ENCODE measurements at places on chromosomes 16 and 17.
A peak's percentile ranks its signal among the peaks of the same experiment; 100 is the strongest.

DNA sequence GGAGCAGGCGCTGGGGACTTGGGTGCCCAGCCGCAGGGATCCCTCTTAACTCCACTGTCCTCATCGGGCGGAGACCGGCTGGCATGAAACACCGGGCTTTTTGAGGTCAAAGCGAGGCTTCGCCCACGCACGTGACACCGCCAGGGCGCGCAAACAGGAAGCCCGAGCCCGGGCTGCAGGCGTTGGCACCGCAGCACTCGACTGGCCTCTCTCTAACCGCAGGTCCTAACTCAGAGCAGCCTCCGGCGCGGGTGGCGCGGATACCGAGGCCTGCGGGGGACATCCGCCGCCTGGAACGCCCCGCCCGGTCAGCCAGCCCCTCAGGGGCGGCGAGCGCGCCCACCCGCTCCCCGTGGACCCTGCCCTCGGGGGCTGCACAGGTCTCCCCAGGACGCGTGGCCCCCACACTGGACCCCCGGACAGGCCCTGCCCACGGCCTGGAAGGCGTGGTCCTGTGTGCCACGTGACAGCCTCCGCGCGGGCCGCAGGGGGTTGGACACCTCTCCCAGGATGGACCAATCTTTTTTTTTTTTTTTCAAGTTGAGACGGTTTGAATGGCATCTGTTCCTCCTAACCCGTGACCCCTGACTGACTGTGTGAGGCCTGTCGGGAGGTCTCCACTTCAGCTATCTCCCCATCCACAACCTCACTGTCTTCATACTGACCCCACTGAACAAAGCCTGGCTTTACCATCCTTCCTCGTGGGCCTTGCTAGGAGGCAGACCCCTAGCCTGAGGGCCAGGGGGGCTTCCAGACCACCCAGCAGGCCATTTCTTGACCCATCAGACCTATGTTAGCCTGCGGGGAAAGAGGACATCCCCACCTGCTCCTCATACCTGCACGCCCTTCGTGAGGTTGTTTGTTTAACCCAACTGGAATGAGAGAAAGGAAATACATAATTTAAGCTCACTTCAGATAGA, 8.4 kb upstream of the SLC47A2 start:
- no peak for ATAC-seq

DNA sequence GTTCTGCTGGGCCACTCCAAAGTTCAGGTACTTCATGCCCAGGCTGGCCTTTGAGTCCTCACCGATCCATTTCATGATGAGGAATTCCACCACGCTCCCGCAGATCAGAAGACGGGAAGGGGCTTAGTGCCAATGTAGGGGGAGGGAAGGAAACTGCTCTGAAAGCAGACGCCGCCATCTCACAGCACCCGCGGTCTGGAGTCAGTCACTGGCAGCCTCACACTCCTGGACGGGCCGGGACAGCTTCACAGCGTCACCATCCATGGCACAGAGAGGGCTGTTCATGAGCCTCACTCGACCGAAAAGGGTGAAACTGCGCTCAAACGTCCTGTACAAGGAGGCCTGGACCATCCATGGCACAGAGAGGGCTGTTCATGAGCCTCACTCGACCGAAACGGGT, 62.0 kb downstream of the RPH3AL start:
- no peak for ATAC-seq

- peak; percentile 84 for ATAC-seq
Observed at GRCh38 chr17:50117202-50118051, 12.5 kb downstream of the SAMD14 start.

GRCh38 chr17:79543531-79543930, 67.3 kb downstream of the RBFOX3 start:
- ATAC-seq: no peak

DNA sequence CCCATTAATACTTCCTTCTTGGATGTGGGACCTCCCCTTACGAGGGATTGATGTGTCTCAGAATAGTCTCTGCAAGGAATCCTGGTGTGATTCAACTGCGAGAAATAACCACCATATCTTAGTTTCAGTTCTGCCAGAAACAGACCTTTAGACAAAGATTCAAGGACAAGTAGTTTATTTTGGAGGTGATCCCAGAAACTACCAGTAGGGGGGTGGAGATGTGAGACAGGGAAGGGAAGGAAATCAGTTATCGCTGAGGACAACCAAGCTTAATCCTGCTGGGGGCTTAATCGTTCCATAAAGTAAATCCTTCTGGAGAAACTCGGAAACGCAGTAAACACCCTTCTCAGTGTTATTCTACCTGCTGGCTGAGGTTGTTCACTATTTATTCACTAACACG, 5.0 kb upstream of the SDR42E1 start:
- ATAC-seq: no peak

All from gastroesophageal sphincter (tissue), 4 donors.